ENCODE measurements at places on chromosomes 11 and 22. TPM values are rescaled to one million over a fixed set of nuclear protein-coding genes. Genes with fewer than 3 reads are reported as not detected.

DNA sequence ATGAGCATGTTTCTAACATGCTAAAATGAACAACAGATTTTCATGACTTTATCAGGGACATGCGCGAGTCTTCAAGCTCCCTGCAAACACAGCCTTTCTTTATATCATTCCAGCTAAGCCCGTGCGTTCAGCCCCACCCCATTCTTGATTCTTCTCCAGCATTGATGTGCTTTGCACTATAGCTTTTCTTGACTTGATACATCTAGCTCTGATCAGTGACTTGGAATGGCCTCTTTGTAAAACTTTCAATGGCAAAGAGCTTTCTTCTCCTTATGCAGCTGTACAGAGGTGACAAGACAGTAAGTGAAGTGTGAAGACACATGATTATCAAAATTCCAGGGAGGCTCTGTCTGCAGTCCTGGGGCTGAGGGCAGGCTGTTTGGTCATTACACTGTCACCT, 561.0 kb downstream of the OPCML start:
- H3K27me3 ChIP-seq: peaks cover 48% of the 10 kb centered on the region
- DNase-seq: no peak

TREH gene
- total RNA-seq: not detected

ESRRA gene
- total RNA-seq: 26.6 TPM

DNA sequence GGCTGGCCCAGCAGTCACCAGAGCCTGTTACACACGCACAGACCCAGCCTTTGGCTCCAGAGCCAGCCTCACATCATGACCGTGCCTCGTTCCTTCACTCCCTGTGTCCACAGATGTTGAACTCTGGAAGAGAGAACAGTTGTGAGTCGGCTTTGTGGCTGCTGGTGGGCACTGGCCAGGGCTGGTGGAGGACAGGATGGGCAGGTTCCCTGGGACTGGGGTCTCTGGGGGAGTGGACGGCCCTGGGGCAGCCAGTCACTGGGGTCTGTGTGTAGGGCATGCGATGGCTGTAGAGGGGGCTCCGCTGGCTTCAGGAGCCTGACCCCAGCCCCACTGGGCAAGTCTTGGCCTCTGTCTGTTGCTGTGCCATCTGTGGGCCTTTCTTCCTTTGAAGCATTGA, 1070.1 kb downstream of the BRD1 start:
- no peak overlapping the region for H3K4me3 ChIP-seq
- no peak overlapping the region for H3K27ac ChIP-seq
- no peaks in the 10 kb centered on the region for H3K36me3 ChIP-seq
- H3K4me1 ChIP-seq: no peaks in the 10 kb centered on the region
- peaks cover 25% of the 10 kb centered on the region for H3K27me3 ChIP-seq

FOLR1 gene
- not detected for total RNA-seq

GRCh38 chr11:1651411-1651980, 21.9 kb downstream of the KRTAP5-5 start:
- H3K27me3 ChIP-seq: peaks cover 42% of the 10 kb centered on the region
- peaks cover 2% of the 10 kb centered on the region for H3K36me3 ChIP-seq
- no peak overlapping the region for H3K27ac ChIP-seq
- peaks cover 2% of the 10 kb centered on the region for H3K4me1 ChIP-seq
- DNase-seq: no peak
- no peak overlapping the region for H3K4me3 ChIP-seq
